ENCODE measurements at places on chromosomes 5 and 9. TPM values are rescaled to one million over a fixed set of nuclear protein-coding genes. Genes with fewer than 3 reads are reported as not detected.

FBXO10 gene
- total RNA-seq, result 6.3 TPM

NR4A3 gene
- 5.4 TPM for total RNA-seq

ARHGEF39 gene
- total RNA-seq, result 2.4 TPM

UGT3A2 gene
- 21.4 TPM for total RNA-seq

- no peak for DNase-seq
Measured at GRCh38 chr9:125513668-125514413, 193.2 kb downstream of the MAPKAP1 start.

- no peak for DNase-seq
Measured at GRCh38 chr9:96441798-96442445, 8.0 kb upstream of the HABP4 start.

- no peak for DNase-seq
Measured at GRCh38 chr5:91651704-91652103, 268.6 kb upstream of the ARRDC3 start.

GRCh38 chr5:121988488-121988887 lies 26.7 kb downstream of the SRFBP1 start:
- no peak for DNase-seq

DNA sequence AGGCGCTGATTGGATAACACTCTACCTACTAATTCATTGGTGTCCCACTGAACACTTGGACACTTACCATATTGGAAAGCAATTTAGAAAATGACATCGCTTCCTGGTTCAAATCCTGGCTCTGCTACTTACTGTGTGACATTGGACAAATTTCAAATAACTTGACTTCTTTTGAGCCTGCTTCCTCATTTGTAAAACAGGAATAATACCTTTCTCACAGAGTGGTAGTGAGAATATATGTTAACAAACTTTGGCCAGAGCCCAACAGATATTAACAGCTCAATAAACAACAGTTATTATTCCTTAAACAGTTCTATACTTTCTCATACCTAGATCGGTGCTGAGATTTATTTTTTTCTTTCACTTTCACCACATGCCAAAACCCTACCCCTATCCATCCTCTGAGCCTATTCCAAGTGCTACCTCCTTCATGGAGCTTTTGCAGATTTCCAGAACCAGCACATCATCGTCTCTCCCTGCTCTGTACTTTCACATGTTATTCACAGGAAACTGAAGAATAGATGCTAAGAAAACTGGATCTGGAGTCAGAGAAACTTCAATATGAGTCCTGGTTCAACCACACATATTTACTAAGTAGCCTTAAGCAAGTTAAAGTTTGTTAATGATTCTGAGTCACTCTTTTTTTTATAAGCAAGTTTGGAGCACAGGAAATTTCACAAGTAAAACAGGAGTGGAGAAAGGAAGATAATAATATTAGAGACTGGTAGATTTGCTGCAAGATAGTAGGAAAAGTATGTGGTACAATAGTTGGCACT lies 92.3 kb downstream of the STRBP start:
- DNase-seq, result no peak

GRCh38 chr5:105836887-105837286 lies 1833.8 kb downstream of the EFNA5 start:
- peak; percentile 8 for DNase-seq

All from skin of body (tissue), 3 donors.